Head of caudate nucleus (tissue), 42 donors: ENCODE measurements at places on chromosomes 3 and 15.

GRCh38 chr3:66411474-66411873 is 89.3 kb downstream of the LRIG1 start:
- no peak for DNase-seq

- DNase-seq = no peak
Measured at GRCh38 chr3:53071882-53072431, 26.1 kb upstream of the SFMBT1 start.

DNA sequence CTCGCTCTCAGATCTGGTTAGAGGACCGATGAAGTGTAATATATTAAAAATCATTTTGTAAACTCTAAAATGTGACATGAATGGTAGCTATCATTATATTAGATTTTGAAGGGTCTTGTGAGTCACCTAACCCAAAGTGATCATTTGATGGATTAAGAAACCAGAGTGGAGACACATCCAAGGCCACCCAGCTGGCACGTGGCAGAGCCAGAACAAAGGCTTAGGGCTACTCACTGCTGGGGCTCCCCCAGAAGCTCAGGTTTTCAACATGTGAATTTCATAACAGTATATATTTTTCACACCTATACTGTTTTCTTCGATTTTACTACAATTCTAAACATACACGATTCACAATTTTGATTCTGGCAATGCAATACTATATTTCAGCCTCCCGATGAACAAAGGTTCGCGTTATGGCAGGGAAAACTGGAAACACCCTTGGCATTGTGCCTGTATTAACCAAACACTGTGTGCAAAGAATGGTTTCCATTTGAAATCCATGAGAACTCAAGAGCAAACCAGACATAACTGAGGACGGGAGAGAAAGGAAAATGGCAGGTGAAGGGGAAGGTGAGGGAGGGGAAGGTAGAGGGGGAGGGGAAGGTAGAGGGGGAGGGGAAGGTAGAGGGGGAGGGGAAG is 88.9 kb downstream of the ADAMTS17 start:
- no peak for DNase-seq

DNA sequence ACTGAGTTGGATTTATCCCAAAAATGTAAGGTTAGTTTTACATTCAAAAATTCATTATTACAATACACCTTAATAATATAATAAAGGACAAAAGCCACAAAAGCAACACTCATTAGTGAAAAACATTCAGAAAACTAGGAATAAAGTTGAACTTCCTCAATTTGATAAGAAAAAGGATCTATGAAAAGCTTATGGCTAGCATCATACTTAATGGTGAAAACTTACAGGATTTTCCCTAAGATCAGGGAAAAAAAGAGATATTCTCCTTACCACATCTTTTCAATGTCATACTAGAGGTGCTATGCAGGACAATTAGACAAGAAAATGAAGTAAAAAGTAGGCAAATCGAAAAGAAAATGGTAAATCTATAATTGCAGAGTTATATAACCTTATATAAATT is 279.9 kb downstream of the CGGBP1 start:
- no peak for DNase-seq

- peak; percentile 53 for DNase-seq
Measured at GRCh38 chr15:89129123-89129815, 41.0 kb downstream of the ABHD2 start.

- DNase-seq = no peak
Measured at GRCh38 chr3:63900459-63900858, 11.7 kb downstream of the SCAANT1 start.

DNA sequence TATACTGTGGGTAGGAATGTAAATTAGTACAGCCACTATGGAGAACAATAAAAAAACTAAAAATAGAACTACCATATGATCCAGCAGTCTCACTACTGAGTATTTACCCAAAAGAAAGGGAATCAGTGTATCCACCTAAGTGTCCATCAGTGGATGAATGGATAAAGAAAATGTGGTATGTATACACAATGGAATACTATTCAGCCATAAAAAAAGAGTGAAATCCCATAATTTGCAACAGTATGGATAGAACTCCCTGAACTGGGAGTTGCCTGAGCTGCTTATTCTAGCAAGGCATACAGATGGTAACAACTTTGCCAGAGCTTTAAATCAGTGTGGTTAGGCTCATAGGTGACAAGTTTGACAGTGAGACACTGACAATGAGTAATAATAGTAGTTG is 16.1 kb upstream of the APH1B start:
- no peak for DNase-seq

DNA sequence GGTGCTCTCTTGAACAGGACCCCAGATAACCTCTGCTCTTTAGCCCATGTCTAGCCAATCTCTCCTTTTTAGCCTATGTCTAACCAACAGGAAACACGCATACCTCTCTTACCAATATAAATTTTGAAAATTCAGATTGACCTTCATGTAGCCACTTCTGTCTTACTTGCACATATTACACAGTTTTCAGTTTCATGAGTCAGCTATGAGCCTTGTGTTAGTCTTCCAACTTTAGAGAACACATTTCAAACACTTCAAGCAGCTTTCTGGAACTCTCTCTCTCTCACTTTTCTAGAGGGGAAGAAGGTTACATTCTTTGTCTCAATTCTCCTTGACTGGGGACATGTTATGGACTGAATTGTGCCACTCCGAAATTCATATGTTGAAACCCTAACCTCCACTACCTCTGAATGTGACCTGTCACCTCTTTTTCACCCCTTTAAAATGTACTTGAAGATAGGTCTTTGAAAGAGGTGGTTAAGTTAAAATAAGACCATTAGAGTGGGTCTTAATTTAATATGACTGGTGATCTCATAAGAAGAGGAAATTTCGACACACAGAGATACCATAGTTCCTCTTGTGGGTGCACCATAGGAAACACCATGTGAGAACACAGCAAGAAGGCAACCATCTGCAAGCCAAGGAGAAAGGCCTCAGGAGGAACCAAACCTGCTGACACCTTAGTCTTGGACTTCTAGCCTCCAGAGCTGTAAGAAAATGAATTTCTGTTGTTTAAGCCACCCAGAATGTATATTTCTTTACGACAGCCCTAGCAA is 480.3 kb upstream of the ALCAM start:
- no peak for DNase-seq

DNA sequence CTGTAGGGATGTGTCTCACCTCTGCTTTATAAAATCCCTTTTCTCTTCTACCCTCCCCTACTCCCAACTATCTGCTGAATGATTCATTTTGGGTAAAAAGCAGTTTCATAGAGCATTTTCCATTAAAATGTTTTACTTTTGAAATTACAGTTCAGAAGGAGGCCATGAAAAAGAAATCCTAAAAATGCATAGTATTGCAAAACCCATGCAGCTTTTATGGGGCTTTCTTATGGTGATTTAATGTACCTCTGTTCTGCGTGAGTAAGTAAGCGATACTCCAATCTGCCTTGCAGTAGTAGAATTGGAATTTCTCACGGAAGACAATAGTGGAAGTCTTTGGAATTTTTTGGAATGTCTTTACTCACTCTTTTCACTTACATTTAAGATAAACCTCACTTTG is 111.9 kb downstream of the ARPP21 start:
- no peak for DNase-seq

DNA sequence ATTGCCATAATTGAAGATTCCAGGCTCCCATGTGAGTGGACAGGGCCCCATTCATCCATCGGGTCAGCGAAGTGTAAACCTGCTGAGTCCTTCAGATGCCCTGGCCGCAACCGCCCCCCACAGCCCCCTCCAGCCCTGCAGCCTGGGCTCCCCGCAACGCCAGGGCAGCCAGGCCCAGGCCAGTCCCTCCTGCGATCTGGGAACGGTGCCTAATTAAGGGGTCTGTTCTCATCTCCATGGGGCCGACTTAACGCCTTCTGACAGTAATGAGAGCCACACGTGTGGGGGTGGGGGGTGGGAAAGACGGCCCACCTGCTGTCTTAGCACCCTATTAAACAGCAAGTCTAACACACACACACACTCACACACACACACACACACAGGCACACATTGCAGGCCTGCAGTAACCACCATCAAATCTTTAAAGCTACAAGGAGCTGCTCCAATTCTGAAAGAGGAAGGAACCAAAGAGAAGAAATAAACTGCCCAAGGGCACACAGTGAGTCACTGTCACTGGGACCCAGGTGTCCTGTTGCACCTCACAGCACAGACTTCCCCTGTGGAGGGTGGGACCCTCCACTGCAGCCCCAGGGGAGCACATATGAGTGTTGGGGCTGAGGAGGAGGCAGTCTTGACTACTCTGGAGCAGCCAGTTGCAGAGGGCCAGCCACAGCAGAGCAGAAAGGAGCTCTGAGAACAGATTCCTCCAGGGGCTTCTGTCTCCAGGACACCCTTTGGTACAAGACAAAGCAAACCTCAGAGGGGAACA is 31.8 kb upstream of the HES1 start:
- no peak for DNase-seq

- no peak for DNase-seq
Measured at GRCh38 chr3:123640740-123641462, 56.0 kb upstream of the HACD2 start.

GRCh38 chr3:117519776-117520175 is 810.2 kb downstream of the TUSC7 start:
- DNase-seq = no peak

DNA sequence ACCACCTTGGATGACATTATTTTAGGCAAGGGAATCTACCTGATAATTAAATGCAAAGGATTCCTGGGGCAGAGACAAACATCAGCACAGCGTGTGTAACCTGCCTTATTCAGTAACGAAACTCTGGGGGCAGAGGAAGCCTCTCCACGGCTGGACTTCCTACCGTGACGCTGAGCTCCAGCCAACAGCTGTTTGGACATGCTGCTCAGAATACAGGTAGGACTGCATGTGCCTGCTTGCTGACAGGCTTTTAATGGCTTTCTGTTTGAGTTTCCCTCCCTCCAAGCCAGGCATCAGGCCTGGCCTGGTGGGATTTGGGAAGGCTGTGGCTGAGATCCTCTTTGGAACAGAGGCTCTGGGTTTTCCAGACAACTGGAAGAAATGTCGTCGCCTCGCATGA is 150.6 kb downstream of the ADAMTS17 start:
- DNase-seq = no peak

GRCh38 chr15:39358441-39359041 is 222.3 kb upstream of the THBS1 start:
- DNase-seq = no peak

- no peak for DNase-seq
Measured at GRCh38 chr3:174206607-174207192, 652.4 kb upstream of the NAALADL2 start.

DNA sequence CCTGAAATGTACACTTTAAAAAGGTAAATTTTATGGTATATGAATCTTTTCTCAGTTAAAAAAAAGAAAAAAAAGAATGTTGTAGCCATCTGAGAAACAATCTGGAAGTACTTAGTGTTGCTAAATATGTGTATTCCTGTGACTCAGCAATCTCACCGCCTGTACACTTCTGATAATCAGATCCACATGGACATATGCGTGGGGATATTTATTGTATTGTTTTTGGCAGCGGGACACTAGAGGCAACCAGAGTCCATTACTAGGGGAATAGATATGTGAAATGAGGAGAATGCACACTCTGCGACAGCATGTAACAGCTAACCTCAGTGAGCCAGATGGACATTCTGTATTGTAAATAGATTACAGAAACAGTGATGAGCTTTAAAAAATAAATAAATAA is 65.4 kb downstream of the AQP9 start:
- DNase-seq = no peak

DNA sequence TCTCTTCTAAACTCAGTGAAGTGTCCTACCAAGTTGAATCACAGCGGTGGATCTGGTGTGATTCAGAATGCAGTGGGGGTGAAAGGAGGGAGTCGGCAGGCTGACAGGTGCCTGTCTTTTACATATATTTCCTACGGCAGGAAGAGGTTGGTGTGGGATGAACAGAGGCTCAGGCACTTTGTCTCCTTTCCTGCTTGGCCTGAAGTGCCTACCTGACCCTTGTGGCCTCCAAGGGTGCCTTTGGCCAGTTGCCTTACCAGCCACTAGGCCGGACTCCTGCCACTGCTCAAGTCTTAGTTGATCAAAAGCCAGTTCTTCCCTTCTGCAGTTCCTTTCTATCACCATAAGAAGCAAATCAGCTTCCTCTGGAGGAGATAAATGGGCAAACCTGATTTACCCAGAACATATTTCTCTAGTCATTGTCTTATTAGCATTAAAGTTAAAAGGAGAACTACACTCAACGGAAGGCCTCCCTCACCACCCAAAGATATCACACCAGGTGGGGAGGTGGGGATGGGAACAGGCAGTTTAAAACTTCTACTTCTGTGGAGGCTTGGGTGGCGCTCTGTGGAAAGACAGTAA is 52.1 kb downstream of the CRTC3 start:
- DNase-seq = peak; percentile 27

DNA sequence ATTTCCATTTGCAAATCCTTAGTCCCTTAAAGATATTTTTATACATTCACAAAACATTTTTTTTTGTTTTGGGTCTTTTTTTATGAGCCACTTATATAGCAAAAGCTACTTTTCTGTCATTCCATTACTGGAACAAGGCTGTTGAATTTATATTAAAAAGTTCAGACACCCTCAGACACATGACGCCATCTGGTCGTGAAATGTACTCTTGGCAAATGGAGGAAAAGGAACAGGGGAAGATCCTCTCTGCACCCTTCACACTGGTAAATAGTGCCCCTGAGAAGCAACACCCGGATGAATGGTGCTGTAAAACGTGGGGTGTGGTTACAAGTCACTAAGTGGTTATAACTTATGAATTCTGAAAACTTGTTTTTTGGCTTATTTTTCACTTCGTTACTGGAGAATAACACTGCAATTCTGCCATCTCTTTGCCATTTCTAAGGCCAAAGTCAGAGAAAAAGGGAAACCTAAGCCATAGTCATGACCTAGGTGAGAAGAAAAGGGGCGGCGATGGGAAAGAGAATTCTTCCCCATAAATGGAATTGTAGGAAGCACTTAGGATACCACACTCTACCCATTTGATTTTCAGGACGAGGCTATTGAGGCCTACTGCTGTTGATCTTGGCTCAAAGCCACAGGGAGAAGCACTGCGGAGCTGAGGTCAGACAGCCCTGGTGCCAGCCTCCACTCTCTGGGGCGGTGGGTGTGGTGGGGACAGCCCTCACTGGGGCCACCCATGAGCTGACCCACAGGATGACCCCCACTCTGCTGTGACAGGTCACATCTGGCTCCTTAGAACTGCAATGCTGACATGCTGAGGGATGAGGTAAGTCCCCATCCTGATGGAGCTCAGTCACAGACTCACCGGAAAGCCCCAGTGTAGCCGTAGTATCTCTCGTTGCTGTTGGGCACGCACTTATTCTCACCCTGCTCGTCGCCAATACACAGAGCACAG is 21.9 kb downstream of the LTF start:
- no peak for DNase-seq

- DNase-seq = no peak
Measured at GRCh38 chr3:16478516-16478915, 35.0 kb downstream of the RFTN1 start.

- DNase-seq = no peak
Measured at GRCh38 chr3:47652142-47652541, 73.5 kb upstream of the CSPG5 start.

DNA sequence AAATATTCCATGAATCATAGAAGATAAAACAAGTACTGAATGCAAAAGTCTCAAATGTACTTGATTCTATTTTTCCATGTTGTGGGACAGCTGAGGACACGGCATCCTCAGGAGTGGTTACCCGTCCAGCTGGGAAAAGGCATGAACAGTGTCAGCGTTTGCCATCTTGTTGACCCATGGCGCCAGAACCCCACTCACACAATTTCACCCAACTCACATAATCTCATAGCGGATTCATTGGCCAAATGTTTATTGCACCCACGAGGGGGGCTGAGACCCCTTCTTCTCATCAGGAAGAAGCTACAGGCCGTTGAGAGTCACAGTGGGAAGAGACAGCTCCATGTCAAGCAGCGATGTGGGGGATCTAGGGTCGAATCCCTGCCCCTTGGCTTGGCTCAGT is 72.9 kb downstream of the OCA2 start:
- no peak for DNase-seq
